Activated T-helper 1 cell treated with anti-CD3 and anti-CD28 coated beads, Interleukin-2, amount 50 U/mL, for 16 hours (primary cell): ENCODE measurements at places on chromosomes 16 and 17.

DNA sequence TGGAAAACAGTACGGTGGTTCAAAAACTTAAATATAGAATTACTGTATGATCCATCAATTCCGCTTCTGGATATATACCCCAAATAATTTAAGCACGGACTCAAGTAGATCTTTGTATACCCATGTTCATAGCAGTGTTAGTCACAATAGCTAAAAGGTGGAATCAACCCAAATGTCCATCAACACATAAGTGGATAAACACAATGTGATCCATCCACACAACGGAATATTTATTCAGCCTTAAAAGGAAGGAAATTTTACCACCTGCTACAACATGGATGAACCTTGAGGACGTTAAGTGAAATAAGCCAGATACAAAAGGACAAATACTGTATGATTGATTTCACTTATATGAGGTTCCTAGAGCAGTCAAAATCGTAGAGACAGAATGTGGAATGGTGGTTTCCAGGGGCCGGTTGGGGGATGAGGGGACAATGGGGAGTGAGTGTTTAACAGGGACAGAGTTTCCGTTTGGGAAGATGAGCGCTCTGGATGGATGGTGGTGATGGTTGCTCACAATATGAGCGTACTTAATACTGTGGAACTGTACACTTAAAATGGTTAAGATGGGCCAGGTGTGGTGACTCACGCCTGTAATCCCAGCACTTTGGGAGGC, 5.4 kb upstream of the RNF222 start:
- DNase-seq: no peak

GRCh38 chr16:21338537-21339268, 60.6 kb upstream of the CRYM start:
- no peak for DNase-seq

GRCh38 chr17:55774846-55775271, 24.0 kb downstream of the PCTP start:
- DNase-seq: no peak

DNA sequence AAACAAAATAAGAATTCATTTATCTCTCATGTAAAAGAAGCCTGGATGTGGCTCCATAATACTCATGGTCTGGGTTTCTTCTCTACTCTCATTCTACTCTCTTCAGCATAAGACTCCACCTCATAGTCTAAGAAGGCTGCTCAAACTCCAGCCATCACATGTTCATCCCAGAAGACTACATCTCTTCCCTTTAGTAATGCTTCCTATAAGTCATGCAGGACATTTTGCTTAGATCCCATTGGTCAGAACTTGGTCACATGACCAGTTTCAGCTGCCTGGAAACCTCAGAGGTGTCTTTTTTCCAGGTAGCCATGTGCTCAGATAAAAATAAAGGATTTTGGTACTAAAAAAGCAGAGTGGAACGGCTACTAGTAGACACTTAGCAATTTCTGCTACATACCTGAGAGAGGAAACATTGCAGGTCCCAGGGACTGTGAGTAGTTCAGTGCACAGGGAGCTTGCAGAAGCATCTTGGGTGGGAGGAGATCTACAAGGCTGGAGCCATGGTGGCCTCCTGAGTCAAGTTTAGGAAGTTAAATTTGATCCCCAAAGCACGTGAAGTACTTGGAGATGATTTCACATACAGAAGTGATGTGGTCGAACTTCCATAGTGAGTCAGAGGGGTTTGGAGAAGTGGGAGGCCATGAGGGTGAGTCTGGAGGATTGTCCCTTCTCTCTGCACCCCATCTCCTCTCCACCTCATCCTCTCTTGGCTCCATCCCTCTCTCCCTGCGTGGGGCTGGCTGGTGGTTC, 110.2 kb downstream of the CCDC182 start:
- no peak for DNase-seq

GRCh38 chr16:64969221-64969620, 152.6 kb downstream of the CDH11 start:
- no peak for DNase-seq

GRCh38 chr17:76145231-76146052, 4.4 kb upstream of the FOXJ1 start:
- DNase-seq: peak; percentile 25

GRCh38 chr16:79811541-79811940, 211.0 kb upstream of the MAF start:
- DNase-seq: no peak

DNA sequence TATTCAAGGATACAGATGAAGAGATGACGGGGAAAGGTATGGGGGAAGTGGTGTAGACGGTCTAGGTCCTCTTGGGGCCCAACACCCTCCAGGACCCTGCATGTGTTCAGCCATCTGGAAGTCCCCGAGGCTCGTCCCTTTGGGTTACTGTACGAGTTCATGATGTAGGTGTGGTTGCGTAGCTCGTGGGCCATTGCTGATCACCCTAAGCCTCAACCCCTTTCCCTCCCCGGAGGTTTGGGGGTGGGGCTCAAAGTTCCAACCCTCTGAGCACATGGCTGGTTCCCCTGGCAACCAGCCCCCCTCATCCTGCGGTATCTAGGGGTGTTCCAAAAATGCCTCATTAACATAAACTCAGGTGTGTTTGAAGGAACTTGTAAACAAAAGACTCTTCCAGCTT, 98.8 kb upstream of the METRNL start:
- DNase-seq: no peak

DNA sequence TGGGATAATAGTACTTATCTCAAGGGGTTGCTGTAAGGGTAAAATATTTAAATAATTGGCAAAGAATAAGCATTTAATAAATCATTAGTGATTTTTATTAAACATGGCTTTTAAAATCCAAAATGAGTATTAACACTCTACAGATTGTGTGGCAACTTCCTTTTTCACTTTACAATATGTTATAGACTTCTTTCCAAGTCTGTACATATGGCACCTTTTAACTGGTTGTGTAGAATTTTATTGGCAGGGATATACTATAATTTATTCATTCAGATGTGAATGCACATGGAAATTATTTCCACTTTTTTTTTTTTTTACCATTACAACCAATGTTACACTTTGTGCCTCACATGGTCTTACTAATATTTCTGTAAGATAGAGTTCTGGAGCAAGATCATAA, 15.7 kb upstream of the NLRP1 start:
- no peak for DNase-seq

- no peak for DNase-seq
Observed at GRCh38 chr17:58569196-58569595, 54.8 kb upstream of the MTMR4 start.

DNA sequence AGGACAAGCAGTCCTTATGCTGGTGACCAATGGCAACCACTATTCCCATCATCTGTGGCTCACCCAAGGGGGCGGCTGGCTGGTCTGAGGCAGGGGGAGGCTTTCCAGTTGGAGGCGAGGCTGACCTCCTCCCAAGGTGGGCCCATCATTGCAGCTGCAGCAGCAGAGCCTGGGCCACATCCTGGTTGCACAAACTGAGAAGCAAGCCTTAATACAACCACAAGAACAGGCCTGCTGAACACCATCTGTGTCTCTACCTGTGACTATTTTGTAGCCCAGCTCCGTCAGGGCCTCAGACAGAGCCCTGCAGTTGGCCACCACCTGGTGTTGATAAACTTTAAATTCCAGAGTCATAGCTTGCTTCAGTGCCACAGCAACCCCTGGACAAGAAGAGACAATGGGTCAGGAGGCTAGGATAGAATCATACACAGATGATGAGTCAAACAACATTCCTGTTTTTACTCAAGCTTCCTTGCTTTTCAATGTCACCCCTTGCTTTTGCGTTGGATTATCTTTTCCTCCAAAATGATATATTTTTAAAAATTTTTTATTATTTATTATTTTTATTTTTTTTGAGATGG, 17.9 kb downstream of the SMCR8 start:
- DNase-seq: no peak

DNA sequence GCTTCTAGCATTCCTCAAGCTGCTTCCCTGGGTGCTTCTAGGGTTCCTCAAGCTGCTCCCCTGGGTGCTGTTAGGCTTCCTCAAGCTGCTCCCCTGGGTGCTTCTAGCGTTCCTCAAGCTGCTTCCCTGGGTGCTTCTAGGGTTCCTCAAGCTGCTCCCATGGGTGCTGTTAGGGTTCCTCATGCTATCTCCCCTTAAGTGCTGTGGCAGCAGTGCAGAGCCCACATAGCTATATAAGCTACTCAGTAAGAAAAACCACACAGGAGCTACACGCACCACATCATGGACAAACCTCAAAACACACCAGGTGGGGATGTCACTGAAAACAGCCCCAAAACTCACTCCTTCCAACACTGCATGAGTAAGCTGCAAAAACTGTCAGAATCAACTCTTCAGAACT, 35.2 kb downstream of the ANKRD11 start:
- DNase-seq: no peak

GRCh38 chr16:56136256-56136655, 55.0 kb upstream of the GNAO1 start:
- DNase-seq: no peak

- no peak for DNase-seq
Observed at GRCh38 chr17:9389111-9389527, 186.5 kb downstream of the STX8 start.

DNA sequence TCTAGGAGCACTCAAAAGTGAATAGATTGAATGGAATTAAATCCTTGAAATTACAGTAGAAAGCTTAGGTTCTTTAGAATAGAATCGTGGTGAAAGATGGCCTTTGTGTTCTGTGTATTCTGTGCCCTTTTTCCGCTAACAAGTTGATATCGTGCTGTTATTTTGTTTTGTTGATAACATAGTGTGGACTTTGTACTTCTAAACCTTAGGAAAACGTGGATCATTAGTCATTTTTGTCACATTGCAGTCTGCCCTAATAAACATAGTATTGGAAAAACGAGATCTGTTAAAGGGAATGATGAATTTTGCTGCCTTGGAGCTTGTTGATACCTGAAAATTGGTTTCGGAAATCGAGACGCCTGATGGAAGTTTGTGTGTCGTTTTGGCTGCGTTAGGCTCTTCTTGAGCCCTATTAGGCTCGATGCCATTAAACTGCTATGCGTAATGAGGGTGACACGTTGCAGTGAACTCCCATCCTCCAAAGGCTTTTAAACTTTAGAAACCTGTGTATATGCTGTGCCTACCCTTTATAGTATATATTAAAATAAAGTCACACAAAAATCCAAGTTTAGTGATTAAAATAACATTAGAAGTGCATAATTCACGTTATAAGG, 145.7 kb downstream of the PRKCA start:
- DNase-seq: no peak

DNA sequence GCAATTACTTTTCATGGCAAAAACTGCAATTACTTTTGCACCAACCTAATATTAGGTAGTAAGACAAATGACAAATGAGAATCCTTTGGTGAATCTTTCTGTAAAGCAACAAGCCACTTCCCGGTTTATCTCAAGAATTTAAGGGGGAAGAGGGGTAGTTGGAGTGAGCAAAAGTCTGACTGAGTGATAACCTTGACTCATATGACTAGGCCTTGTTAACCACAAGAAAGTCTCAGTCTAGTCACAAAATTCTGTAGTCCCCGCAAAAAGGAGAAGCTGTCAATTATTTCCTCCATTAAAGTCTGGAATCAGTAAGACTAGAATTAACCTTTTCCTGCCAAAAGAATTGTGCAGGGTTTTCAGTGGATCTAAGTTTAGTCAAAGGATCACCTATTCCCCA, 72.2 kb upstream of the GNAO1 start:
- DNase-seq: no peak

- DNase-seq: no peak
Observed at GRCh38 chr16:81335669-81336068, 20.9 kb downstream of the GAN start.

GRCh38 chr17:44097110-44097958, 26.1 kb downstream of the HDAC5 start:
- DNase-seq: no peak

GRCh38 chr17:66830451-66830850, 4.5 kb upstream of the CACNG5 start:
- DNase-seq: no peak

- DNase-seq: no peak
Observed at GRCh38 chr17:71976011-71976649, 144.7 kb upstream of the SOX9 start.

DNA sequence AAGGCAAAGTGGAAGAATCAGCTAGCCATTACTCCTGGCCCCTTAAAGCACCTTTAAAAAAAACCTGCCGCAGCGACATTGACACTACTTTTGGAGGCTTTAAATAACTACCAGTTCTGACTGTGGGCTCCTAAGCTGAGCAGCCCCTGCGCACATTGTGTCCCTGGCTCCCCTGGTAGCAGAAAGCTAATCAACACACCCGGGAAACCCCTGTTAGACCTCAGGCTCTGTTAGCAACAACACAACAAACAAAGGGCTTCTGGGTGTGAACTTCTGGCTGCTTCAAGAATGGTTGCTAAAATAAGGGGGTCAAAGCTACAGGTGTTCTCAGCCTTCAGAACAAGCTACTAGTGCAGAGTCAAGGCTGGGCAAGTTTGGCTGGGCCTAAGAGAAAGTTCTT, 83.6 kb downstream of the TMEM100 start:
- no peak for DNase-seq

GRCh38 chr16:19184823-19185509, 16.9 kb downstream of the SYT17 start:
- no peak for DNase-seq

GRCh38 chr16:56057151-56057550, 134.1 kb upstream of the GNAO1 start:
- no peak for DNase-seq

- no peak for DNase-seq
Observed at GRCh38 chr17:41448506-41448905, 7.7 kb upstream of the KRT38 start.

DNA sequence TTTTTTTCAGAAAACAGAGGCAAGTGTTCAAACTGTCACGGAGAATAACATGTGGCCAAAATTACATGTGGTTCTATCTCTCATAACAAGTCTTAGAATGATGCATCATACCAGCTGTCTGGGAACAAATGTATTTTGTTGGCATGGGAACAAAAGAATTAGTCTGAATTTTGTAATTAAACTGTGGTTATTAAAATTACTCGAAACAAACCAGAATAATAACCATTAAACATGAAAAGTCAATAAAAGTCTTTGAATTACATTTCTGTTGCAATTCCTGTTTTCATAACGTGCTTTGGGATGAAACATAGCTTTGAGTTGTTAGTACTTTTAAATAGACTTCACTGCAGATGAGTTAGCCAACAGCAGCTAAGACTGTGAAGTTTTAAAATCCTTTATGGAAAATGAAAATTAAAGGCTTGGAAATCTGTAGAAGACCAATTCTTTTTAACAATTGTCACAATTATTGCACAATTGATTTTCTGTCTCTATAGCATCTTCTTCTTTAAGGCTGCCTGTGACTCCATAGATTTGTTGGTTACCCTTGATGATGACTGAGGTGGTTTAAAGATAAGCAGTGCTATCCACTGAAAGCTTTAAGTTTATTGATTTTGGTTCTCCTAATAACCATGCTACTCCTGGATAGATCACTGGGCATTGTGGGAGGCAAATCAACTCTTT, 117.9 kb upstream of the AXIN2 start:
- no peak for DNase-seq

GRCh38 chr16:67259705-67260104, 10.9 kb downstream of the SLC9A5 start:
- DNase-seq: no peak

- no peak for DNase-seq
Observed at GRCh38 chr16:22788193-22788530, 25.8 kb upstream of the HS3ST2 start.

GRCh38 chr17:59832883-59833379, 59.8 kb downstream of the TUBD1 start:
- no peak for DNase-seq

GRCh38 chr16:87842209-87842869, 27.0 kb downstream of the SLC7A5 start:
- DNase-seq: no peak

GRCh38 chr17:80668375-80669148, 123.9 kb downstream of the RPTOR start:
- no peak for DNase-seq
